ENCODE measurements at places on chromosomes 1 and 21.
A peak's percentile ranks its signal among the peaks of the same experiment; 100 is the strongest.

- peak overlapping the region; percentile 54 for H3K27ac ChIP-seq
- H3K36me3 ChIP-seq, result no peaks in the 10 kb centered on the region
- H3K4me1 ChIP-seq, result peaks cover 19% of the 10 kb centered on the region
- H3K4me3 ChIP-seq, result peak overlapping the region; percentile 66
- H3K27me3 ChIP-seq, result no peaks in the 10 kb centered on the region
- no peak for DNase-seq
Observed at GRCh38 chr1:231053493-231054162, 13.6 kb upstream of the FAM89A start.

- peaks cover 3% of the 10 kb centered on the region for H3K27me3 ChIP-seq
- no peaks in the 10 kb centered on the region for H3K4me1 ChIP-seq
- no peak overlapping the region for H3K4me3 ChIP-seq
- DNase-seq, result no peak
Observed at GRCh38 chr1:62377043-62377562, 57.9 kb upstream of the KANK4 start.

- H3K4me1 ChIP-seq, result peaks cover 7% of the 10 kb centered on the region
- H3K27ac ChIP-seq, result no peak overlapping the region
- H3K4me3 ChIP-seq, result no peak overlapping the region
- H3K36me3 ChIP-seq, result no peaks in the 10 kb centered on the region
- no peak for DNase-seq
Observed at GRCh38 chr1:8822373-8823294, 5.2 kb upstream of the RERE start.

- H3K27ac ChIP-seq, result peak overlapping the region; percentile 99
- H3K4me3 ChIP-seq, result peak overlapping the region; percentile 99
- no peaks in the 10 kb centered on the region for H3K27me3 ChIP-seq
- peaks cover 67% of the 10 kb centered on the region for H3K36me3 ChIP-seq
Observed at GRCh38 chr1:159921251-159921650, 4.1 kb downstream of the TAGLN2 start.

DNA sequence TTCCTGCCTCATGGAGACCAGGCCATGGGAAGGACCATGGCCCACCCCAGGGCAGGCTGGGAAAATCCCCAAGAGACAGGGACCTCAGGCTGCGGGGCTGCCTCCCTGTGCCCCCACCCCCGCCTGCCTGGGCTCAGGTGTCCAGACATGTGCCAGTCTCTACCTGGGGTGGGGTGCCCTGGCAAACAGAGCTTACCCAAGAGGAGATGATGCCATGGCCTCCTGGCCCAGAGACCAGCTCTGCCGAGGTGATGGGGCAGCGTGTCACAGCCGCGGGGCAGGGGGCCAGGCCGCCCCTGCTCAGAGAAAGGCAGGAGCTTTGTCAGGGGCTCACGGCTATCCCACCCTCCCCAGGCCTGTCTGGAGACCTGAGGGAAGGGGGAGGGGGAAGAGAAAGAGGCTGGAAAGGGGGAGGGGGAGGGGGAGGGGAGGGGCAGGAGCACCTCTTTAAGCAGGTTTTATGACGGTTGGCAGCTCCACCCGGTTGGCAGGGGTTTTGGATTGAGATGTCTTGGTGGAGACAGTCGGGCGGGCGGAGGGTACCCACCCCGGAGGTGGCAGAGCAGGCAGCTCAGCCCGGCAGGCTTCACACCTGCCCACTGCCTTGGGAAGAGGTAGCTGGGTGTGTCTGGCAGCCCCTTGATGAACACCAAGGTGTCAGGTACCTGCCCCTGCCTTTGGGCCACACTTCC, 101.5 kb upstream of the IFFO2 start:
- DNase-seq, result no peak
- no peak overlapping the region for H3K4me3 ChIP-seq
- H3K27me3 ChIP-seq, result peaks cover 42% of the 10 kb centered on the region
- no peak overlapping the region for H3K27ac ChIP-seq
- no peaks in the 10 kb centered on the region for H3K4me1 ChIP-seq
- no peaks in the 10 kb centered on the region for H3K36me3 ChIP-seq

GRCh38 chr1:3903141-3904005, 3.3 kb upstream of the C1orf174 start:
- no peak overlapping the region for H3K27ac ChIP-seq
- H3K4me3 ChIP-seq, result no peak overlapping the region
- H3K36me3 ChIP-seq, result peaks cover 11% of the 10 kb centered on the region
- H3K27me3 ChIP-seq, result no peaks in the 10 kb centered on the region

DNA sequence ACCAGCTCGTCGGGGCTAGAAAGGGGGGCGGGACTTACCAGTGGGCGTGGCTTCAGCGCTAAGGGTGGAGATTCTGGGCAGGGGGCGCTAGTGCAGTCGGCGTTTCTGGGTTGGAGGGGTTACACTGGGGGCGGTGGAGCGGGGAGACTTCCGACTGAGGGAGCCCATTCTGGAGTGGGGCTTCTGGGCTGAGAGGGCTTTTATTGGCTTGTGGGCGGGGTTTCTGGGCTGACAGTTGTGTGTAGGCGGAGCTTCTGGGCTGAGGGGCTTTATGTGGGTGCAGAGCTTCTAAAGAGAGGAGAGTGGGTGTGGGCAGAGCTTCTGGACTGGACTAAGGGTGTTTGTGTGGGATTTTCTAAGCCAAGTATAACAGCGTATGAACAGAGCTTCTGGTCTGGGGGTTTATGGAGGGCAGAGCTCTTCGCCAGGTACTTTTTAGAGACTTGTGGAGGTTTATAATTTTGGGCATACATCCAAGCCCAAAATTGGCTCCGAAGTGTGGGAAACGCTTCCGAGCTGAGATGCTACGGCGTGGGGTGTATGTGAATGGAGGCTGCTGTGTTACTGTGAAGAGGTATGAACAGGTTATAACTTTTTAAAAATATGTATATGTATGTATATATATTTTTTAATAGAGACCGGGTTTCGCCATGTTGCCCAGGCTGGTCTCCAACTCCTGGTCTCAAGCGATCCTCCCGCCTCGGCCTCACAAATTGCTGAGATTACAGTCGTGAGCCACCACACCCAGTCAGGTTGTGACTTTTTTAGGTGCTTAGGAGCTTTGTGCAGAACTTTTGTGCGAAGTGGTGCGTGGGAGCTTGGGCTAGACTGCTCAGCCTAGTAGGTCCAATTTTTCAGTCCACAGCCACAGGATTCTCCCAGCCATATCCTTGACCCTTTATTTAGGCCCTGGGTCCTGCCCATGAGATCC, 825 bp downstream of the TMEM39B start:
- DNase-seq, result peak; percentile 82
- H3K4me1 ChIP-seq, result peaks cover 35% of the 10 kb centered on the region
- no peaks in the 10 kb centered on the region for H3K27me3 ChIP-seq

GRCh38 chr21:41432562-41433460, 6.8 kb downstream of the MX1 start:
- no peaks in the 10 kb centered on the region for H3K27me3 ChIP-seq
- peaks cover 48% of the 10 kb centered on the region for H3K4me1 ChIP-seq
- H3K36me3 ChIP-seq, result peaks cover 81% of the 10 kb centered on the region
- H3K4me3 ChIP-seq, result no peak overlapping the region
- no peak for DNase-seq

- no peaks in the 10 kb centered on the region for H3K36me3 ChIP-seq
- no peaks in the 10 kb centered on the region for H3K27me3 ChIP-seq
- no peaks in the 10 kb centered on the region for H3K4me1 ChIP-seq
- H3K27ac ChIP-seq, result no peak overlapping the region
Observed at GRCh38 chr1:103353391-103353790, 172.1 kb upstream of the RNPC3 start.

GRCh38 chr1:101977266-101977665, 19.5 kb downstream of the OLFM3 start:
- H3K27me3 ChIP-seq, result no peaks in the 10 kb centered on the region
- DNase-seq, result no peak
- no peaks in the 10 kb centered on the region for H3K4me1 ChIP-seq
- no peak overlapping the region for H3K27ac ChIP-seq

DNA sequence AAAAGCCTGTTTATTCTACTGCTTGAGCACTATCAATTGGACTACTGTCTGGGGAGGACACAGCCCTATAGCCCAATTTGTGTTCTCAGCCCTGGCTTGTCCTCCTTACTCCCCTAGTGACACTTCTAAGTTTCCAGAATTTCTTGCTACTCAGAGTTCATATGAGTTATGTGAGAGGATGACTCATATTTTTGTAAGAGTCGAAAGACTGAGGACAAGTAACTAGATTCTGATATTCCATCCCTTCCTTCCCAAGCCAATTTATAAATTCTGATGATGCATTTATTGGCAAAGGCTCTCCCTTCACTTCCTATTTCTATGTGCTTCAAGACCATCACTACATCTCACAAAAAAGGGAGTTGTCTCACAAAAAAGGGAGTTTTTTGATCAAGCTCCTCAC, 422.2 kb upstream of the DEPDC1 start:
- no peak overlapping the region for H3K4me3 ChIP-seq
- H3K36me3 ChIP-seq, result no peaks in the 10 kb centered on the region
- no peaks in the 10 kb centered on the region for H3K4me1 ChIP-seq
- H3K27me3 ChIP-seq, result no peaks in the 10 kb centered on the region
- DNase-seq, result no peak
- no peak overlapping the region for H3K27ac ChIP-seq

Measured in activated B cell treated with CpG ODN at 0.5 μM for 24 hours (primary cell).